ENCODE measurements at places on chromosomes 12 and 14.

DNA sequence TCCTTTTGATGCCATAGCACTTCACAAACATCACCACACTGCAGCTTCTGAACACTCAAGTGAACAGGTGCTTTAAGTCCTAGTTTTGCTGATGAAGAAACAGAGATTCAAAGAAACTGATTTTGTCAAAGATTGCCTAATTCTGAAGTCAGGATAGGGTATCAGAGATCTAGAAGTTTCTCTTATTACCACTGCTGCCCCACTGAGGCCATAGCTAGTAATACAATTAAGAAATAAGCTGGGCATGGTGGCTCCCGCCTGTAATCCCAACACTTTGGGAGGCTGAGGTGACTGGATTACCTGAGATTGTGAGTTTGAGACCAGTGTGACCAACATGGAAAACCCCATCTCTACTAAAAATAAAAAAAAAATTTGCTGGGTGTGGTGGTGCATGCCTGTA is 458.3 kb upstream of the SEL1L start:
- DNase-seq = no peak

DNA sequence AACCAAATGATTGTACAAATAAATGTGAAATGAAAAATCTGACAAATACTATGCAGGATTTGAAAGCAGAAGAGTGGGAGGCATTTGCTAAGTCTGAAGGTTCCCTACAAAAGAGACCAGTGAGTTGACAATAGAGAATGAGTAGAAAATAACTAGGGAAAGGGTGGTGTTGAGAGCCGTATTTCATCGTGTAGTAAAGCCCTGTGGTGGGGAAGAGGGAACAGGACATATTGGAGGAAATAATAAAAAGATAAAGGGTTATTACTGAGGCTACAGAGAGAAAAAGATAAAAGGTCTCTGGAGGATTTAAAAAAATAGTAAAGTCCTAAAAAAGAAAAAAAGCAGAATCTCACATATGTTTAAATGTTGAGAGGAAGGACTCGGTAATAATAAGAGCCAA is 268.8 kb downstream of the DUSP6 start:
- DNase-seq = no peak

GRCh38 chr14:101875727-101876554 is 88.4 kb upstream of the DYNC1H1 start:
- no peak for DNase-seq

GRCh38 chr14:90842726-90843125 is 26.5 kb upstream of the TTC7B start:
- no peak for DNase-seq

GRCh38 chr12:9792961-9793617 is 32.4 kb upstream of the CD69 start:
- DNase-seq = no peak

DNA sequence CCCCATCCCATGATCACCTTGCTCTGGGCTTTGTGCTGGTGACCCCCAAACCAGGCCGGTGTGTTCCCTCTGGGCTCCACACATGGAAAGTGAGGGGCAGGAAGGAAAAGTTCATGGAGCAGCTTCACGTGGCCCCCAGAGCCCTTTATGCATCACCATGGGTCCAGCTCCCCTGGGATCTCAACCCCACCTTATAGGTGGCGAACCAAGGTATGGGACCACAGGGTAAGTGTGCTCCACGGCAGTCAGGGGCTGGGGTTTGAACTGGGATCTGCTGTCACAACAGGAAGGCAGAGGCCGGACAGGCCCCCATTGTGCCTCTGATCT is 7.4 kb upstream of the BEGAIN start:
- no peak for DNase-seq

DNA sequence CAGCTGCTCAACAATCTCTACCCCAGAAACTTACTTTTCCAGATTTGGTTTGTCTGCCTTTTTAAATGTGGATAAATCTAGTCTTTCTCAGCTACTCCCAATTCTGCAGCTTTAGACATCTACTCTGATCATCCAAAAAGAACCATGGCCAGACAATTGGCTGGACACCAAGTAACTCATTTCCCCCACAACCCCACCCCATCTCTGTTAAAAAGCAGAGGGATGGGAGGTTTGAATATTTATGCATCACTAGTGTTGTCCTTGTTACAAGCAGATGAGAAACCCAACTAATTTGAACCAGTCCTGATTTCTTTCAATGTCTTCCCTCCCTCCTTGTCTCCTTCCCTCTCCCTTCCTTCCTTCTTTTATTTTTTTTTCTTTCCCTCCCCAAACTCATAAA is 391.9 kb downstream of the GALC start:
- no peak for DNase-seq

DNA sequence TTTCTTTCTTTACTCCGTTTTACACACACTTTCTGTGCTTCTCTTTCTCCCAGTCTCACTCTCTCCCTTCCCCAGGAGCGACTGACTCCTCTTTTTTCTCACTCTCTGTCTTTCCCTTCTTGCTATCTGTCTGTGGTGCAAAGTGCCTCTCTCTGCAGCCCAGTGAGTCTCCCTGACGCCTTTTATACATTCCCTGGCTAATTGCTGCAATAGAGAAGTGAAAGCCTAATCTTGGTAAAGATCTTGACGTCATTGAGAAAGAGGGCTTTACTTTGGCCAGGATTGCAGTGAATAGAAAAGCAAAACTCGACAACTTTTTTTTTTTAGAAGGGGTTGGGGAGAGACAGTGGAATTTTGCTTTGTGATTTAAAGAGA is 706 bp upstream of the DIO2 start:
- no peak for DNase-seq

DNA sequence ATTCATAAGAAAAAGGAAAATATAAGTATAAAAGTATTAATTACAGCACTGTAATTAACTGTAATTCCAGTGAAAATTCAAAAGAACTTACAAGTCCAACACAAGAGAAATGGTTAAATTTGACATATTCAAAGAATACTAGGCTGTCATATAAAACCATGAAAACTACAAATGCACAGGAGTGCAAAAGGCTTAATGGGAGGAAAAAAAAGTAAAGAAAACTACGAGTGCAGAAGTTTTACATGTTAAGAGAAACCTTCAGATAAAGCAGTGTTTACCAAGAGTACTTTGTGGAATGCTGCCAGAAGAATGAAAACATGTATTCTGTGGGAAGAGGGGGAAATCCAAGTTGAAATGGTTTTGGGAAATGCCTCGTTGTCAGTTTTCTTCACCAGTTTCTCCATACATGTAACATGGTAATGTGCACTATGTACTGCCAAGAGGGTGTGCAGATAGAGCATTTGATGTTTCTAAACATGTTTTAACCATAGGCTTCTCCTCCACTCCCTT is 9.1 kb downstream of the HEATR5A start:
- DNase-seq = no peak

- DNase-seq = no peak
These were observed 34.6 kb downstream of the PTPRR start for GRCh38 chr12:70885956-70886355.

GRCh38 chr12:52197371-52198231 is 5.8 kb upstream of the KRT80 start:
- no peak for DNase-seq

- no peak for DNase-seq
These were observed 2.1 kb downstream of the BIN2 start for GRCh38 chr12:51321882-51322281.

DNA sequence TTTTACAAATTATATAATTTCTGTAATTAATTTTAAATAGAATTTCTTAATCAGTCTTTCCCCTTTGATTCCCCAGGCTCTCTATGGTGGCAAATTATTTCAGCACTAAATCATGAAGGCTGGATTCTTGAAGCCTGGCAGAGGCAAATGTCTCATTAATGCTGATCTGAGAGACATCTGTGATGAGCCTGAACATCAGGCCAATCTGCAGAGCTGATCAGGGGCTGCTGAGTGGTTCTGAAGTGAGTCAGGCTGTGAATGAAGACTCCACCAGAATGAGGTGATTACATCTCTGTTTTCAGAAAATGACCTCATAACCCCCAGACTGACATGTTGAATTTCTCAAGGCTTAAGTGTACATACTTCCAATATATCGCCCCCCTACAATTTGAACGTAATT is 124.2 kb upstream of the MIS18BP1 start:
- no peak for DNase-seq

DNA sequence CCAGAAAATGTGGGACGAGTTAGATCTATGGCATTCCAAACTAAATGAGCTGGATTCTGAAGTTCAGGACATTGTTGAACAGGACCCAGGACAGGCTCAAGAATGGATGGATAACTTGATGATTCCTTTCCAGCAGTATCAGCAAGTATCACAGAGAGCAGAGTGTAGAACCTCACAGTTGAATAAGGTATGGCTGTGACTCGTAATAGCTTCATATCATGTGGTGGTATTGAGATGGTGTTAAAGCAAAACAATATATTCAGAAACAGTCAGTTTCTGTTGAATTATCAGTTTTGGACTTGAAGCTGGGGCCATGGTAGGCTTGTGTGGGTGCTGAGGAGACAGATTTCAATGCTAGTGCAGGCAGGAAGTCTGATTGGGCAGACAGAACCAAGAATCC is 213.7 kb downstream of the ESR2 start:
- DNase-seq = no peak

GRCh38 chr14:63288853-63289252 is 29.9 kb downstream of the GPHB5 start:
- DNase-seq = no peak

GRCh38 chr14:77140359-77141213 is 1.0 kb downstream of the ZDHHC22 start:
- DNase-seq = no peak

- DNase-seq = no peak
These were observed 239.3 kb downstream of the ALG10B start for GRCh38 chr12:38555620-38556591.

- no peak for DNase-seq
These were observed 45.7 kb downstream of the TMEM132C start for GRCh38 chr12:128312661-128313060.

GRCh38 chr12:122961531-122962329 is 4.5 kb downstream of the ABCB9 start:
- DNase-seq = no peak

DNA sequence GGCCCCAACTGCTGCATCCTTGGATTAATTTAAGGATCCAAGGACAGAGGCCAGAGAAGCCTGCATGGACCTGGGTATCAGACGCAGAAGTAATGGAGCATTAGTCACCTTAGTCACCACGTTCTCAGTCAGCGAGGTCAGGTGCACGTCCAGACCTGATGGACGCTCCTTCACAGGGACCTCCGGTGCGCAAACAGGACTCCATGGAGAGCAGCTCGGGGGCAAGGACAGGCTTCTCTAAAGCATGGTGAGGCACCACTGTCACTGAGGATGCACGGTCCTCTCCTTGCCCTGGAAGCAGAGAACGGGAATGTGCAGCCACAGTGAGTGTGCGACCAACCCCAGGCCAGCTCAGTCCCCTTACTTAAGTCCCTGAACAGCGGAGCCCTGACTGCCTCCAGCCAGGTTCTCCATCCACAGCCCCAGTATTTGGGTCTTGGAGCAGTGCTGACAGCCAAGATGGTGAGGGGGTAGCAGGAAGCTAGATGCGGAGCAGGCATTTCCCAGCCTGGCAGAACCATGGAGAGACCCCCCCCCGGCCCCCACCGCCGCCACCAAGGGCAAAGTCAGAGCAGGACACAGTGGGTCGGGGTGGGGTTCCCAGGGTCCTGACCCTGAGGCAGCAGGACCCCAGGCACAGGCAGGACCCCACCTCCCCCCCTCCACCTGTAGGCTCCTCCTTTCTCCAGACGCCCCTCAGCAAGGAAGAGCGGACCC is 253.4 kb upstream of the SFSWAP start:
- DNase-seq = peak; percentile 11

GRCh38 chr12:129719416-129719815 is 184.4 kb downstream of the TMEM132D start:
- DNase-seq = no peak

DNA sequence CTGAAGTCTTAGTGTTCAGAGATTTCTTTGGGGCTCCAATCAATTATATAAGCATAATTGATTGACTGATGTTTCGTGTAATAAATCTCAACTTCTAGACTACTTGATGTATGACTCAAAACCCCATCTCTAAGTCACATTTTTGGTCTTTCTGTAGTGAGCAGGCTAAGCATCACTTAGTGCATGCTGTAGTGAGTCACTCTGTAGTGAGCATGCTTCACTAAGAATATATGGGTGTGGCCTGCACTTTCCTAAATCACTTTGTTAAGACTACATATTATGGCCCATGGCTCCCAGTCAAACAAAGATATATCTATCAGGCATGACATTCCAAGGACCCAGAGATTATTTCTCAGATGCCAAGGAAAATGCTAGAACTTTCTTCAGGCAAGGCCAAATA is 909.4 kb upstream of the LRFN5 start:
- no peak for DNase-seq

- no peak for DNase-seq
These were observed 21.1 kb downstream of the TMBIM6 start for GRCh38 chr12:49762468-49762847.

- no peak for DNase-seq
These were observed 1.9 kb downstream of the MNAT1 start for GRCh38 chr14:60736494-60736893.

DNA sequence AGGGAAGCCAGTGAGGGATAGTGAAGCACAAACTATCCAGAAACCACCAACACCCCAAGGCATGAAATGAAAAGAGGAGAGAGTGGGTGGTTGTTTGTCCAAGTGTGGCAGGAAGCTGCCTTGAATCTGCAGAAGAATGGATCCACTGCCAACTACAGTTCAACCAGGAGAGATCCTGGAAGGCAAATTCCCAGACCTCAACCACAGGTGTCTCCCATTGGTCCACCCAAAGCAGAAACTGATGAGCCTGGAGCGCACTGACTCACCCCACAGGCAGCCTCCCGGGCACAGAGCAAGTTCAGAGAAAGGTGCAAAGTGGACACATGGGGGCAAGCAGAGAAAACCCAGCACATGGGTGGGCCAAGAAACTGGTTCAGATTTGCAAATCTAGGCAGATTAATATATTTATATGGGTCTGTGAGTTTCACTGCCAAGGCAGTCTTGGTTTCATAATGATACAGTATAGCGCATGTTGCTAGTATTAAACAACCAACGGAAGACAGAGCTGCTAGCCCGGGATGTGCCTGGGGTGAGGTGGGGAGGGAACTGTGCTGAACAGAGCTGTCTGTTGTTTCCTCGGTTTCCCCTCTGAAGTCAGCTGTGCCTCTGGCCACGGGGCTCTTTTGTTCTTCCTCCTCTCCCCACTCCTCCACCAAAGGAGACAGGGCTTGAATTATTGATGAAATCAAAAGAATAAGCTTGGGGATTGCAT is 416.2 kb upstream of the CCDC196 start:
- DNase-seq = no peak

- DNase-seq = no peak
These were observed 52.1 kb downstream of the IRF2BPL start for GRCh38 chr14:76976240-76977005.

GRCh38 chr12:46439793-46440511 is 67.4 kb upstream of the SLC38A2 start:
- DNase-seq = no peak

Measured in brain pericyte (primary cell).